Astrocyte of the cerebellum (primary cell): ENCODE measurements at places on chromosomes 4 and X.

GRCh38 chrX:41982953-41983352 lies 59.6 kb upstream of the CASK start:
- DNase-seq = no peak

DNA sequence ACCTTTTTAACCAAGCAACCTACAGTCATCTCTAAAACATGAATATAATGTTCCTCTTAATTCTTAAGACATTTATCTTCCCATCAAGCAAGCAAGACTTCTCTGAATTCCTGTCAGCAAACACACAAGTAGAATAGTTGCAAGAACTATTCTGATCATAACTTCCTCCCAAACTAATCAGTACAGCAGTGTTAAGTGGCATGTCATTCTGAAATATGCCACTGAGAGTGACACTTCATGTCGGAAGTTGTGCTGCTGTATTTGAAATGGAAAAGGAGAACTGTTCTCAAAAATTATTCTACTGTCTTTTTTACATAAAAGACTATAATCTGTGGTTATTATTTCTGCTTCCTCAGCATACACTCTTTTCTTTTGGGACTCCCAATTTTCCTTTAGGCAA lies 546.6 kb downstream of the PCDH18 start:
- DNase-seq = no peak

GRCh38 chrX:146278381-146278780 lies 460.8 kb downstream of the SLITRK2 start:
- no peak for DNase-seq

DNA sequence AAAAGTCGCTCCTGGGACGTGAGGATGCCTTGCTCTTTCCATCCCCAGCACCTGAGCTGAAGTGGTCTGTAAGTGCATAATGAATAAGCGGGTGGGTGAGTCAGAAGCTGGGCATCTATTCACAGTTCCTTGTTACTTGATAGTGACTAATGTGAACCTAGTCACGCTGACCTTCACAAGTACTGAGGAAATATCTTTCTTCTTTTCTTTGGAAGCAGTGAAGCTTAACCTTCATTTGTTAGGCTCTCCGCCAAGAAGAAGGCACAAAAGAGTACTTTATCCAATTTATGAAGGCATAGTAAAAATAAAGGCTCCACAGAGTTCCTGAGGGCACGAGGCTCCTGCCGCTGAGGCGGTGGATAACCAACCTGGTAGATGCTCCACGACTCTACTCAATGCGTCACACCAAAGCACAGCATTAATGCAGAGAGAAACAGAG lies 475.7 kb upstream of the SLIT2 start:
- peak; percentile 90 for DNase-seq

GRCh38 chr4:27835851-27836250 lies 975.2 kb downstream of the STIM2 start:
- DNase-seq = no peak

GRCh38 chr4:145808021-145808650 lies 128.2 kb downstream of the C4orf51 start:
- peak; percentile 79 for DNase-seq

DNA sequence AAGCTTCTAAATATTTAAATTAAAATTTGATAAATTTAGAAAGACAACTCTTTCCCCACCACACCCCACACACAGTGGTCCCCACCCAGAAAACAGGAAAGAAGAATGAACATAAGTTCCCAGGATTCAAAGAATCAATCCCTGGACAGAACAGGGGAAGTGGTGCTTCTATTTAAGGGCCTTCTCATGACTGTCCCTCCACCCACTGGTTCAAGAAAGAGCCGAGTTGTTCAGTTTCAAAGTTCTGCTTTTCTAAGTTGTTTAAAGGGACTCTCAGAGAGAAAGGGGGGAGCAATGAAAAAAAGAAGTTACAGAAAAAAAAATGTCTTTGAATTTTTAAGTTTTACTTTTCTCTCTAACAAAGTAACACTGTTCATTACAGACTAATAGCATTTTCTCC lies 195.8 kb downstream of the PDGFC start:
- no peak for DNase-seq

- DNase-seq = no peak
Measured at GRCh38 chr4:143380629-143381028, 44.0 kb downstream of the GAB1 start.

GRCh38 chrX:71604141-71604540 lies 14.2 kb downstream of the CXCR3 start:
- DNase-seq = no peak

DNA sequence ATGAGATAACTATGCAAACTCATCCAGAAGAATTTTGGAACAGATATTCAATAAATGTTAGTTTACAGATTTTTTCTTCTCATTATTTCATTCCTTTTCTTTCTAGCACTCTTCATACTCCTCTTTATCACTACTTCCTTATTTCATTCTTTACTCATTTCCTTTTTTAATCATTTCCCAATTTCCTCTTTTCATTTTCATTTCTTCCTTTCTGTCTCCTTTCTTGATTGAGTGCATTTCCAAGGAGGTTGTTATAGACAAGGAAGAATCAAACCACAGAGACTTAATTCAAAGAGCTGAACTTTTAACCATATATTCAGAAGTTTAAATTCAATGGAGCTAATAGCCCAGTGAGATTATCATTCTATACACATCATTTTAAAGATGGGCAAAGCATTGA lies 600.7 kb downstream of the ARAP2 start:
- no peak for DNase-seq

- DNase-seq = peak; percentile 11
Measured at GRCh38 chrX:31038575-31039326, 33.1 kb downstream of the FTHL17 start.

- no peak for DNase-seq
Measured at GRCh38 chr4:35548921-35549320, 695.4 kb downstream of the ARAP2 start.

- no peak for DNase-seq
Measured at GRCh38 chrX:580030-580429, 50.6 kb upstream of the SHOX start.

DNA sequence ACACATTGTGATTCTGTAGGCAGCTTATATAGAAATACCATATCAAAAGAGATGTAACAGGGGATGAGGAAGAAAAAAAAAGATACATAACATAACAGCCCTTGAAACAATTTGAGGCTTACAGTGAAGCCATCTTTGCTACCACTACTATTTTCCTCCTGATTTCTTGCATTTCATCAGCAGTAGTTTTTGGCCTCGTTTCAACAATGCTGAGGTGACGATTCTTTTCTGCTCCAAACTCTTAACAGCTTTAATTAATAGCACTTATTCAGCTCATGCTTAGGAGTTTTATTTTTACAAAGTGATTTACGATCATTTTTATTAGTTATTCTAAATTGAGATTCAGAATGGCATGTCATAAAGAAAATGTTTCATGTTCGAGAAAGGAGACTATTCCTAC lies 163.2 kb downstream of the DCK start:
- DNase-seq = no peak

- no peak for DNase-seq
Measured at GRCh38 chr4:2962614-2963174, 512 bp downstream of the NOP14 start.

- DNase-seq = peak; percentile 80
Measured at GRCh38 chr4:93199492-93199891, 629.1 kb upstream of the ATOH1 start.

DNA sequence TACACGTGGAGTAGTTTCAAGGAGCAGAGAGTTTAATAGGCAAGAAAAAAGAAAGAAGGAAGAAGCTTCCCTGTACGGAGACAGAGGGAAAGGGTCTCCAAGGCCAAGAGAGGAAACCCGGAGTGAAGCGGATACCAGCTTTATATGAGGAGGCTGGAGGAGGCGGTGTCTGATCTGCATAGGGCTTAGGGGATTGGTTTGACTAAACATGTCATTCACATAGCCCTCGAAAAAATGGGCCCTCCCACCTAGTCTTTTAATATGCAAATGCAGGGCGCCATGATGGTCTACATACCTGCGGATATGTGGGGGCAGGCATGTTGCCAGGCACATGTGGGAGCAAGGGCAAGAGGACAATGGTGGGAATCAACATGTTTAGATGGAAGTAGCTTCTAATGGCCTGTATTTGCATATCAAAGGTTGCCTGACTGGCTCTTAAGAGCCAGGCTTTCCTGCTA lies 103.1 kb upstream of the UGT8 start:
- no peak for DNase-seq

DNA sequence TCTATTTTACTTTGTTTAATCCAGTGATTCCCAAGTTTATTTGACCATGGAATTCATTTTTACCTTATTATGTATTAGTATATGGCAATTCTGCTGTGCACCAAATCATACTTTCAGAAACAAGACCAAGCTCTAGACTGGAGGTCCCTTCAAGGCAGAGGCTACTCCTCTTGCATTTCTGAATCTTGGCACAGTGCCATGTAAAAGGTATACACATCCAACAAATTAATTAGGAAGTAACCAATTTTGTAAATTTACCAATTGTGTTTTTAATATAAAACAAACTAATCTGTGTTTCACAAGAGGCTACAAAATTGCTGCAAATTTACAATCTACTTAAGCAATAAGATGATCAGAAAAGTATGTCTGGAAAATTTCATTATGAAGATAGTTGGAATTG lies 712.2 kb upstream of the HS3ST1 start:
- DNase-seq = no peak

GRCh38 chrX:31168551-31168950 lies 96.7 kb upstream of the FTHL17 start:
- DNase-seq = no peak

- DNase-seq = no peak
Measured at GRCh38 chrX:120294651-120295050, 16.6 kb downstream of the TMEM255A start.

GRCh38 chr4:70619288-70619687 lies 9.3 kb upstream of the ENAM start:
- no peak for DNase-seq

GRCh38 chr4:69044247-69044646 lies 52.0 kb upstream of the UGT2B7 start:
- no peak for DNase-seq

DNA sequence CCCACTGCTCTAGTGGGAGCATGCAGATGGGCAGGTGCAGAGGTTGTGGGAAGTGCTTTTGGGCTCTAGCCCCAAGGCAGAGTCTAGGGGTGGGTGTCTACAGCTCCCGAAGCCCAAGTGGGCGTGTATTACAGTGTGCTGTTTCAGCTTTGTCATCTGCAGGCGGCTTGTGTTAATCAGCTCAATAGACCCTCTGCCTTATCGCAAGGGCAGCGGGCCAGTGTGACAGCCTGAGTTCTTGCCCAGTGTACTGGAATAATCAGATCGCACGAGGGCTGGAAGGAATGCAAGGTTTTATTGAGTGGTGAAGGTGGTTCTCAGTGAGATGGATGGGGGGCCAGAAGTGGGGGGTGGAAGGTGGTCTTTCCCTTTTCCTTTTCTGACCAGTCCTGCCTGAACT lies 529.4 kb upstream of the AMOT start:
- no peak for DNase-seq

- DNase-seq = no peak
Measured at GRCh38 chr4:84697159-84697558, 114.2 kb downstream of the CDS1 start.

DNA sequence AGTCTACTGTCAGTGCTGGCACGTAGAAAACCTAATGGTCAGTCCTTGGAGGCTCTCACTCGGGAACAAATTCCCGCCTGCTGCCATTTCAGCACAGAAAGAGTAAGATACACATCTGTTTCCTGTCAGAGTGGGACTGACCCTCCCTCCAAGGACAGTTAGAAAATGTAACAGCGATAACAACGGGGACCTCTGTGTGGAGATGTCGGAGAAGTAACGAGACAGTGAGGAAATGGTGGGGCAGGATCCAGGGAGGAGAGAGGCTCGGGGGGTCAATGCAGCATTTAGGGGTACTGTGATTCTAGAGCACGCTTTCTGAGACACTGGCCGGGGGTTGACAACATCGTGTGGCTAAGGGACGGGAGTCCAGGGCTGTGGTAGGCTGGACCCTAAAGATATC lies 36.0 kb upstream of the SORCS2 start:
- DNase-seq = no peak

GRCh38 chrX:119729408-119730201 lies 28.8 kb upstream of the SOWAHD start:
- DNase-seq = peak; percentile 19
